Kidney glomerular epithelial cell (primary cell): ENCODE measurements at places on chromosomes 2 and 18.

DNA sequence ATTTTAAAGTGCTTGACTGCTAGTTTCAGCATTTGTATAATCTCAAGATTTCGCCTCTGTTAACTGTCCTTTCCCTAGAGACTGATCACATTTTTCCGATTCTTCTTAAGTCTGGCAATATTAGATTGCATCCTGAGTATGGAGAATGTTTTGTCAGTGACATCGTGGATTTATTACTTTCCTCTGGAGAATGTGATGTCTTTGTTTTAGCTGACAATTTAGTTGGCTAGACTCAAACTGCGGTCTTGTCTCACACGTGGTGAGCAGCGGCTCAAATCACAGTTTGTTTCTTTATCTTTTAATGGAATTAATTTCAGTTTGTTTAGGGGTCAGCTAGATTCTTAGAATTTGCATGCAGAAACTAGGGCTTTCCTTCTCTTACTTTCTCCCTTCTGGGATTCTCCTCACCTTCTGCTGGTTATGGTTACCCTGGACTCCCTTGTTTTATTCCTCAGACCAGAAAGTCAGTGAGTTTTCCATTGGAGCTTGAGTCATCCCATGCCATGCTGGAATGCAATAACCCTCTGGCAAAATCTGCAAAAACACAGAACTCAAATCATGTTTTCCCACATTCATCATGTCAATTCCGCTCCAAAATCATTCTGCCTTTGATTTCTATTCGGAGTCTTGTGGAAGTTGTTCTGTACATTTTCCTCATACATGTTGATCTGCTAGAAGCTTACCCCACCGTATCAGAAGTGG lies 327.2 kb upstream of the TRIB2 start:
- DNase-seq = no peak

DNA sequence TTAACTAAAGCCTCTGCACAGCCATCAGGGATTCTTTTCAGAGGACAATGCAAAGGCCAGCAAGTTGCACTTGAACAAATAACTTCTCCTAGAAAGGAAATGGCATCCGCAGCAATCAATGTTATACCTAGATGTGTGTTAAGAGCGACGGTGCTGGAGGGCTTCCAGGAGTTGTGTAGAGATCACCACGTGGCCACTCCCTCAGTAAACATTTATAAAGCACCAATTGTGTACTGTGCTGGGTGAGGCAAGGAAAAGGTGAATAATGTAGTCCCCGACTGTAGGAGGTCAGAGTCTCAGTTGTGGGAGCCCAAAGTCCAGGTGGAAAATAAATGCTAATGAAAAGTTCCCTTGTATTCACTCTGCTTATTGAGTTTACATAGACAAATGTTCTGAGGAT lies 135.0 kb downstream of the ALK start:
- no peak for DNase-seq

DNA sequence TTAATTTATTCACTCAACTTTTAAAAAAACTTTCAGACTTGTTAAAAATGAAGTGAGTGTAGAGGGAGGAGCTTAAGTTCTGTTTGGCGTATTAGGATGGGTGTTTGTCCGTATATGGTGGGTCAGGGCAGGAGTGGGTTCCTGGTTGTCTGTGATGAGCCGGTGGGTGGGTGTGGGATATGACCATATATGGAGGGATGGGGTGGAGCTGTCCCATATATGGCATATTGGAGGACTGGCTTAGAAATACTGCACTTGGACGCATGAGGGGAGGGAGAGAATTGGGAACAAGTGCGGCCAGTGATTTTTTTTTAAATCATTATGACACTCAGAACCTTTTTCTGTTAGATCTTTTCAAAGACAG lies 1.5 kb downstream of the KDM3A start:
- peak; percentile 92 for DNase-seq

DNA sequence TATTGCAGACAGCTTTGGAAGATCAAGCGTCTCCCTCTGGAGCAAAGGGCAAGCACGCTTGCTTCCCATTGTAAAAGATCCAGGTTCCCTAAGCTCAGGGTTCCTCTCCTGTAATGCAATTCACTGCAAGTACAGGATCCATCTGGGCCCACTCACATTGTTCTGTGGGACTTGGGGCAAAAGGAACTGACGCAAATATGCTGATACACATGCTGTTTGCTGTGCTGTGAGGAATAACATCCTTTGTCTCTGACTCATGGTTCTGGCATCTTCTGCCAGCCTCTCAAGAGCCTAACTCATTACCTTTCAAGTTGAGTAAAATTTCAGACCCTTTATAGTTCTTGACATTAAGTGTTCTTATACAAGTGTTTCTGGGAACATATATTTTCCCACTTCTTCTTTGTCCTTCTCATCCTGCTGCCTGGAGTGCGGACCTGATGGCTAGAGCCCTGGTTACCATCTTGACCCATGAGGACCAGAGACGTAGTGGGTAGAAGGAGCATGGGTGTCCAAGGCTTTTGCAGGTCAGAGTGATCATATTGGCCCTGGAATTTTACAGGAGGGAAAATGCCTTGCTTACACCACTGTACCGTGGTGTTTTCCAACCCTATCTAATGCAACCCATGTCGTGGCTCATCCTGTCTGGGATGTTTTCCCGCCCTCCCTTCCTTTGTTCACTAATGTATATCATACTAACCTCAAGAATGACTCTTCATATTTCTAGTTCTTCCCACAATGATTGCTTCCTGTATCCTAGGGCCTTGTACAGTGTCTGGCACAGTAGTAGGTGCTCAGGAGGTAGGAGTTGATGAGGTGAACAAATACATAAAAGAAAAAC lies 145.7 kb upstream of the GLI2 start:
- DNase-seq = peak; percentile 74

- no peak for DNase-seq
Measured at GRCh38 chr2:113838277-113838676, 51.6 kb upstream of the ACTR3 start.

GRCh38 chr2:159913900-159914299 lies 115.9 kb upstream of the CD302 start:
- no peak for DNase-seq

GRCh38 chr2:160022162-160022561 lies 40.3 kb downstream of the PLA2R1 start:
- no peak for DNase-seq

- DNase-seq = peak; percentile 9
Measured at GRCh38 chr2:29753671-29754444, 167.5 kb downstream of the ALK start.

DNA sequence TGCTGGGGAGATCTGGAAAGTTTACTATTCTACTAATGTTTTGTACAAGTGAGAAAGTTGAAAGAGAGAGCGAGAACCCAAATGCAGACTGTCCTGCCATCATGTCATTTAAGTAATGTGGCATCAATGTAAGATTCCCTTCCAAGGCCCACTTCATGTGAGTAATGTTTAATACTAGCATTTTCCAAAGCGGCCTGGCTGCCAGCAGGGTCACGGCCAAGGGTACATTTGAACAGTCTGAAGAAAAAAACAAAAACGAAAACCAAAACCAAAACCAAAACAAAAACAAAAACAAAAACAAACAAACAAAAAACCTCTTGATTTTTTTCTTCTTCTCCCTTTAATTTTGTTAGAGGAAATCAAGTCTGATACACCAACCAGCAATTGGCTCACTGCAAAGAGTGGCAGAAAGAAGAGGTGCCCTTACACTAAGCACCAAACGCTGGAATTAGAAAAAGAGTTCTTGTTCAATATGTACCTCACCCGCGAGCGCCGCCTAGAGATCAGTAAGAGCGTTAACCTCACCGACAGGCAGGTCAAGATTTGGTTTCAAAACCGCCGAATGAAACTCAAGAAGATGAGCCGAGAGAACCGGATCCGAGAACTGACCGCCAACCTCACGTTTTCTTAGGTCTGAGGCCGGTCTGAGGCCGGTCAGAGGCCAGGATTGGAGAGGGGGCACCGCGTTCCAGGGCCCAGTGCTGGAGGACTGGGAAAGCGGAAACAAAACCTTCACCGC lies 2.2 kb downstream of the HOXD10 start:
- peak; percentile 38 for DNase-seq

DNA sequence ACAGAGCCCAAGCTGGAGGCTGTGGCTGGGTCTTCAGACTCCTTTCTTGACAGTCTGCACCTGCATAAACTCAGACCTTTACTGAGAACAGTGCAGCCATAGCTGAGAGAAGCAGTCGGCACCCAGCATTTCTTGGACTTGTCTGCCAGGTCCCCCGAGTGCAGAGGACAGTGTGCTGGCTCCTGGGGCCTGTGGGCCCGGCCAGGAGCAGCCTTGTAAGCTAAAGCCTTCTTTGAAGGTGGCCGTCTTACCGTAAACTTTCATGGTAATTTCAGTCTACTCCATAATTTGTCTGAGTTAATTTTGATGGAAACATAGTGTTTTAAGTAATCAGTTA lies 70.9 kb downstream of the LRRFIP1 start:
- DNase-seq = no peak

DNA sequence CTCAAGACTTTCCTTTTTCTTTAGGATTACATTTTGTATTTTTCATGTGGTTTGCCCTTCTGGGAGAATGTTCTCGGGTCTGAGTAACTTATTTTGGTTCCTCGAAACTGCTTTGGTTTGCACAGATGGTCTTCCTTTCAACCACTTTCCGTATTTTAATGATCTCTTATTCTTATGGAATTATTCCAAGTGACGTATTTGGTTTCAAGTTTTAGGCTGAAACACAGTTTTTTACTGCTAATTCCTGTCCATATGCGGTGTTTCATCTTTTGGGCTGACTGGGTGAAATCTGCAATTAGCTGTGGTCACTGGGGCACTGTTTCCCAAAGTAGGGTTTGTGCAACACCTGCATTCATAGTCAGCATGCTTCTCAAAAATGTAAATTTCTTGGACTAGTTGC lies 122.7 kb downstream of the CAPN13 start:
- no peak for DNase-seq

DNA sequence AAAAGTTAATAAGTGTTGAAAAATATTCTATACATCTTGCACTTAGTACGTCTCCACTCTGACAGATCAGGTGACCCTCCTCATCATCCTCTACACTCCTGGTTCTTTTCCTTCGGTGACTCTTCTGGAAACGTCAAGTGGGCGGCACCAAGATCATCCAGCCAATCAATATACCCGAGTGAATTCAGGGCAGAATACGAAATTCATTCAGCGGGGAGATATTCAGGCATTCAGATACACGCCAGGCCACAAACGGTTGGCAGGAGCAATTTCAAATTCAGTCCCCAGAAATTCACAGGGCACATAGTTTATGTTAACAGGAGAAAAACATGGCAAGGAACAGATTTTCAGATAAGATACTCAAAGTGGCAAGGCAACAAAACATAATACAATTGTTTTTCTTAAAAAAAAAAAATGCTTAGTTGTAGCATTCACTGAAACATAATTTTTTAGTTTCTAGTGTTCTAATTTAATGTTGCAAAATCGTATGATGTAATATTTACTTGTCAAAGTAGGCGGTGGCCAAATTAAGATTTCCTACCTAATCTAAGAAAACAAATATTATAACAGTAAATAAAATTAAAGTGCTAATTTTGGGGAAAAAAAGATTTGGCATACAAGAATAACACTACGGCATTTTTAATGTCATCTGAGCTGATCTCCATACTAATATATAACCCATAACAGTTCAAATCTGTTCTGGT lies 4.2 kb downstream of the CLK1 start:
- DNase-seq = peak; percentile 8

- DNase-seq = no peak
Measured at GRCh38 chr2:109386004-109386695, 227.6 kb downstream of the SEPTIN10 start.

- no peak for DNase-seq
Measured at GRCh38 chr2:138493334-138493733, 8.2 kb upstream of the SPOPL start.

GRCh38 chr2:26959331-26959730 lies 11.1 kb upstream of the MAPRE3 start:
- DNase-seq = no peak

DNA sequence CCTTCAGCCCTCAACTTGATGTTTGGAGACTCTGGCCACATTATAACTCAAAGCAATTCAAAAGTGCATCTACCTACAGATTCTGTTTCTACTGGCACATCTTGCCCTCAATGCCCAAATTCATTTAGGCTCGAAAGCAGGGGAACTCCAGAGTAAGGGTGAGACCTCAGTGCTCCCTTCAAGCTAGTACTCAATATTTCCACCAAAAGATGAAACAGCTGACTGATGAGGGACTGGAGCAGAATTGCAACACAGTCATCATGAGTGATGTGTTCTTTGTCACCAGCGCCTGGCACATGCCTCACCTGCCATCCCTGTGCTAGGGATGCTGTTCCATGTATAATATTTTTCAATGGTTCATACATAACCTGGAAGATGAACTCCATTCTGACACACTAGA lies 247.3 kb downstream of the DSEL start:
- no peak for DNase-seq

DNA sequence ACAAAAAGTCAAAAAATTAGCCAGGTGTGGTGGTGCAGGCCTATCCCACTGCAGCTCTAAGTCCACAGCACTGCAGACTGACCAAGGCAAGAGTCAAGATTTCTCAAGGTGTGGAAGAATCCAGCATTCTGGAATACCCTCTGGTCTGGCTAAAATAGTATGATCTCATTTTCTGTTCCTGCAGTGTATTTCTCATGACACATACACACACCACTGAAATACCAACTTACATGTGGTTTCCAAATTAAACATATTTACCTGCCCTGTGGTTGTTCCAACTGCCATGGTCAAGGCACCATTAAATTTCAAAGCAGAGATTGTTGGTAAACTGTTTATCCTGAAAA lies 30.9 kb downstream of the NOL10 start:
- DNase-seq = peak; percentile 81

GRCh38 chr2:153497938-153498629 lies 19.5 kb upstream of the RPRM start:
- DNase-seq = no peak

- DNase-seq = no peak
Measured at GRCh38 chr2:30356776-30357175, 90.3 kb upstream of the LCLAT1 start.

DNA sequence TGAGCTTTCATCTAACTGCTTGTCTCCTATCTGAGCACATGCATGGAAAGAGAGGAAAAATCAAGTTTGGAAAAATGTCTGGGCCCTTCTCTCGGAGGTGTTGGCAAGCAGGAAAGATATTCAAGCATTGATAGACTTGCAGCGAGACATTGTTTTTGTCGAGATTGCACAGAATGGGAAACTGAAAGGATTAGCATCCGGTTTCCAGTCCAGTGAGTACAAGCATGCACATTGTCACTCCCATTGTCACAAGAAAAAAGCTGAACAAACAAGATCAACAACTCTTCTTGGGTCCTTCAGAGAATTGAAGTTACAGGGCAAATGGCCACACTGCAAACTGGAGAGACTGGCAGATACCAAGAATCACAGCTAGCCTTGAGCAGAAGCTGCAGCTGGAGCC lies 19.6 kb upstream of the MC5R start:
- no peak for DNase-seq

DNA sequence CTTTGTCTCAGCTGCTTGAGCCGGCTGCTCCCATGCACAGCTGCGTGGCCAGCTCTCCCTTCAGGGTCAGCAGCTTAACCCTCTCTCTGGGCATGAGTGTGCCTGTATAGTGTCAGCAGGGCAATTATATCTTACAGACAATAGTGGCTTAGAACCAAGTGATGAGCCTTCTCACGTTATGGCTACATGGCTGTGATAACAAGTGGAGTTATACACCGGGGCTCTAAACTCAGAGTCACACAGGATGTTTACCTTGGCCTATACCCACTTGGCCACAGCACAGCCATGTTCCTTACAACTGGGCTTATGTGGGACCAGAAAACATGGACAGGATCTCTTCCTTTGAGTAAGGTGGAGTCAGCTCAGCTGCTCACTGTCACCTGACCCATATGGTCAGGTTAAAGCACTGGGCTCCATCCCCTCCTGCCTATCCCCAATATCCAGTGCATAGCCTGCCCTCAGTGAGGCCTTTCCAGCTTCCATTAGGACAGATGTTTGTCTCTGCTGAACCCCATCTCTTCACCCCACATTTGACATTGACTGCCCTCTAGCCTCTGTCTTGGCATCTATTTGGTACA lies 294.2 kb upstream of the NCKAP5 start:
- no peak for DNase-seq

- peak; percentile 40 for DNase-seq
Measured at GRCh38 chr2:159891917-159892730, 94.1 kb upstream of the CD302 start.
